GM19239 (cell line): ENCODE measurements at places on chromosomes 7 and 10.

DNA sequence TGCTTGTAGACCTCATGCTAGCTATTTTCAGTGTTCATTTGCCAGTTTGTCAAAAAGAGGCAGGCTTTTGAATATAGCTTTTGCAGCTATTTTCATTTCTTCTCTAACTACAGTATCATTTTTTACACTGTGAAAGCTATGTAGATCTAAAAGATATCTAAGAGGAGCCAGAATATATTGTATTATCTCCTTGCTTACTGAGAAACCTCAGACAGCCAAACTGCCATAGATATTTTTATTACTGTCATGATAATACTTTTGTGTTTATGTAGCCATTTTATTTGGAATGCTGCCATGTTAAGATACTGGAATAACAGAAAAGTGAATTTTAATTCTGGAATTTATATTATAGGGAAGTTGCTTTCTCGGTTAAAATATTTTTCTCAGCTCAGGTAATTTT, 37.2 kb downstream of the ANKIB1 start:
- DNase-seq: no peak

DNA sequence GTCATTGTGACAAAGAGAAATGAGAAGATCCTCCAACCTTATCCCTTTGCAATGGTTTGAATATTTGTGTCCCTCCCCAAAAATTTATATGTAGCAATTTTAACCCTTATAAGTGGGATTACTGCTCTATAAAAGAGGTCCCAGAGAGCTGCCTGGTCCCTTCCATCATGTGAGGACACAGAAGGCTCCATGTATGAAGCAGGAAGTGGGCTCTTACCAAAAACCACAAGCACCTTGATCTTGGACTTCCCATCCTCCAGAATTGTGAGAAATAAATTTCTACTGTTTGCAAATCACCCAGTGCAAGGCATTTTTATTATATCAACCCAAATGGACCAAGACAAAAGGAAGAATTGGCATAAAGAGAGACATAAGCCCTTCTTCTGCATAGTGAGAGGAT, 95.7 kb downstream of the KCNMA1 start:
- no peak for DNase-seq

- no peak for DNase-seq
These were observed 214.8 kb upstream of the ADO start for GRCh38 chr10:62589689-62590088.

DNA sequence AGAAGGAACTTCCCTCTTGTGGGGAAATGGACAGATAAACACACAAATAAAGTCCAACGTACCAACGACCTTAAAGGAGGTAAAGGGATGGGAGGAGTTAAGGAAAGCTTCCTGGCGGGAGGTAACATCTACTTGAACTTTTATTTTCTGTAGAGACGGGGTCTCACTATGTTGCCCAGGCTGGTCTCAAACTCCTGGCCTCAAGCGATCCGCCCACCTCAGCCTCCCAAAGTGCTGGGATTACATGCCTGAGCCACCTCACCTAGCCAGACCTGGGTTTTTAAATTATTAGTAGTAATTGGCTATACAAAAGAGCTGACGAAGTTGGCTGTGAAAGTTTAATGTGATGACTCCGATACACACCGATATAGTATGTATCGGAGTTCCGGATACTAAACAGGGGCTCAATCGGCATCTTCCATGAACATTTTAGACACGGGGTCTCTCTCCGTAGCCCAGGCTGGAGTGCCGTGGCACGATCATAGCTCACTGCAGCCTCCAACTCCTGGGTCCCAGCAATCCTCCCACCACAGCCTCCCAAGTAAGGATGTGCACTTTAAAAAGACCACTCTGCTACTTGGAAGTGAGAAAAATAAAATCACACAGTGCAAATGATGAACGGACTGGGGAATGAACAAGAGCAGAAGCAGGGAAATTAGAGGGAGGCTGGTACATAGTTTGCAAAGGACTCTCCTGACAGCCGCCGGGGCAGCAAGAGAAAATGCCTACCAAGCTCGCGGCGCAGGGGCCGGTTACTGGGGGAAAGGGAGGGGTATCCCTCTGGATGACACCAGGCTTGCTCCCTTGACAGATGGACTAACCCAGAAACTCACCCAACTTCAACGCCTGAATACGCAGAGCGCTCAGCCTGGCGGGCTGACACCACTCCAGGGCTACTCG, 1.0 kb downstream of the BCL7B start:
- no peak for DNase-seq
